ENCODE measurements at places on chromosomes 5 and 9. TPM values are rescaled to one million over a fixed set of nuclear protein-coding genes. Genes with fewer than 3 reads are reported as not detected.

The PCDHGA1 gene
- total RNA-seq, result 4.8 TPM

- no peak for DNase-seq
Measured at GRCh38 chr5:133296624-133297023, 244.8 kb downstream of the HSPA4 start.

- DNase-seq, result no peak
Measured at GRCh38 chr9:7370988-7371387, 428.6 kb downstream of the DMAC1 start.

The ITK gene
- total RNA-seq, result 0.16 TPM

- no peak for DNase-seq
Measured at GRCh38 chr9:136399176-136400037, 563 bp downstream of the SNAPC4 start.

DNA sequence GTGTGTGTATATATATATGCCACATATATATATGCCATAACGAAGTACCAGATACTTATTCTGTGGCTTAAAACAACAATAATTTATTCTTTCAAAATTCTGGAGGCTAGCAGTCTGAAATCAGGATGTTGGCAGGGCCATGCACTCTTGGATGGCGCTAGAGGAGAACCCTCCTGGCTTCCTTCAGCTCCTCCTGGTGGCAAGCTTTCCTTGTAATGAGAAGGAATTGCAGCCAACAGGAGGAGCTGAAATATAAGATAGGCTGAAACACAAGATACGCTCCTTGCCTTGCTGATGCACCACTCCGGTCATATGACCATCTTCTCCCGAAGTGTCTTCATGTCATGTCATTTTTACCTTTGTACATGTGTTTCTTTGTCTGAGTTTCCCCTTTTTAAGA lies 368.1 kb upstream of the CTNND2 start:
- no peak for DNase-seq

DNA sequence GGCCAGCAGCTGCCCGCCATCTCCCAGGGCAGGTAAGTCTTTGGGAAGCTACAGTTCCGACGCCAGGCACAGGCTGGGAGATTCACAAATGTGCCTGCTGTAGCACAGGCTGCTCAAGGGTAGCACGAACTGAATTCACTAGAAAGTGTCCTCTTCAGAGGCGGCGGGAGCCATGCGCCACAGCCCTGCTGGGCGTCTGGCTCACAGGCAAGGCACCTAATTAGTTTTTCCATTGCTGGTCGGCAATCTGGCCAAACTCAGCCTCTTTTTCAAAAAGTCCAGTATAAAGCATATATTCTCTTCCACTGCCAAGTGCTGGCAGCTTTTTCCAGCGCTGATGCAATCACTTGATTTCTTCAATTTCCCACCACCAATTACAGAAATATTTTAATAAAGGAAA lies 128.9 kb upstream of the RAPGEF1 start:
- no peak for DNase-seq

- no peak for DNase-seq
Measured at GRCh38 chr5:78602400-78602799, 46.2 kb downstream of the LHFPL2 start.

- no peak for DNase-seq
Measured at GRCh38 chr5:178793151-178793550, 62.7 kb upstream of the ZNF354A start.

DNA sequence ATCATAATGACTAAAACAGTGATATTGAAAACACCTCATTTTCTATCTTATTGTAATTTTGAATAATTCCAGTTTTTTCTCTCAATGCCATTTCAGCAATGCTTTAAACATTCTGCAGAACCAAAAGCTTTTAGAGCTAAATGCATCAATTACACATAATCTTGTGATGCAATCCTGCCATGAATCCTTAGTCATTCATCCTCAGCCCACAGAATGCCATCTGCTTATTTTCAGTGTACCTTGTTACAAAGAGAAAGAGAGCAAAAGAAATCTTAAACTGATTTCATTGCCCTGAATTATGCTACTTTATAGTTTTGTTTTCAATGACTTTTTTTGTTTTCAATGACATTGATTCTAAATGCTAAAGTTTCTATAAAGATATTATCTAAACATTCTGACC lies 1234.8 kb upstream of the C9orf72 start:
- DNase-seq, result no peak

The RAD17 gene
- total RNA-seq, result 32.1 TPM

- DNase-seq, result no peak
Measured at GRCh38 chr9:137757613-137758029, 120.0 kb upstream of the CACNA1B start.

DNA sequence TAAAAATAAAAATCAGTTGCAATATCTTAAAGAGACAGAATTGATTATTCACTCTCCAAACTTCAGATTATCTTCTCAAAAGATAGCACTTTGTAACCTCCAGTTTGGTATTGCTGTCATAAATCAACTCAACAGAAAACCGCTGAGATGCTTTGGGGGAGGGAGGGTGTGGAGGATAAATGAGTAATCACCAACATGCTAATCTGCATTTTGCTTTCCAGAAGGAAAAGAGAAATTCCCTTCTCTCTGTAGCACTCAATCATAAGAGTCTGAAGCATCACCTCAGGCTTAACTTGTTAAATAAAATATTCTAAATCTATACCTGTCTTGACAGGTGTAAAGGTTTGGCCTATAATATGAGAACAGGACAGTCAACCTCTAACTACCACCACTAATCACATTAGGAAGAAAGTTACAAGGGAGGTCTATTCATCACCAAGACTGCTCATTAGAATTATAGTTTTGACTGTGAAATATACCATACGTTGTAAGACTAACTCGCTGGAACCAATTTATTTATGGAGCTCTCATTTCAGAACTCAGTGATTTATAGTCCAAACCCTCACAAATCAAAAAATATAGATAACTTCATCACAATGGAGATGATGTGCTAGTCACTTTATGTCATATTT lies 89.0 kb downstream of the PIK3R1 start:
- no peak for DNase-seq

- DNase-seq, result no peak
Measured at GRCh38 chr9:136370037-136370436, 3.4 kb downstream of the CARD9 start.

GRCh38 chr9:126550891-126551351 lies 62.8 kb upstream of the LMX1B start:
- no peak for DNase-seq

GRCh38 chr5:33827018-33827707 lies 64.6 kb downstream of the ADAMTS12 start:
- DNase-seq, result no peak

DNA sequence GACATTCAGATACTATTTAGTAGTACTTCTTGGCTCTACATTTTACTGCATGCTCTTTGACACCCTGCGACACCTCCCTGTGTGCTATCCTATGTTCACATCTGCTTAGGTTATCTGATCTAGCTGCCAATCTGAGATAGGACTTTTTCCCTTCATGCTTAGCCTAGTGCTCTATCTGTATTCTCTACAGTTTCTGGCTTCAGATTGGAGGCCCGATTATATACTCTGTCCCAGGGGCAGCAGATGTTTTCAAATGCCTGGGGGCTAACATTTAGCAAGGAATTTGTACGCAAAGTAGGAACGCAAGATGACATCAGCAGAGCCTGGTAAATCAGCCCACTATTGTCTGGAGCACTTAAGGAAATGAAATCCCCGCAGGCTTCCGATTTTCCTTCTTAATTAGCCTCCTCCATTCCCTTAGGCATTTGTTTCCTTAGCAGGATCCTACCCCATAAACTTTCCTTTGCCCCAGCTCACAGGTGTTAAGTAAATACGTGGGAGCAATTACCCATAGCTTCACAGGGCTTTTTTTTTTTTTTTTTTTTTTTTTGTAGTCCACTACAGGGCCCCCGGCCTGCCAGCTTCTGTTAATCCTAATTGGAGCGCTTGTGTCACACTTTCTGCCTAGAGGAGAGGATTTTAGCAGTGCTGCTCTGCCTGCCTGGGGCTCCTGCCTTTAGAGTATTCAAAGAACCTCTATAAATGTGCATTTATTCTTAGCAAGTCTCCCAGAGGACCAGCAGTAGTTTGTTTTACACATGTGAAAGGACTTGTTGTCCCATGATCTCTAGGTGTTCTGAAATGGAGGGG lies 61.1 kb upstream of the LPAR1 start:
- DNase-seq, result no peak

DNA sequence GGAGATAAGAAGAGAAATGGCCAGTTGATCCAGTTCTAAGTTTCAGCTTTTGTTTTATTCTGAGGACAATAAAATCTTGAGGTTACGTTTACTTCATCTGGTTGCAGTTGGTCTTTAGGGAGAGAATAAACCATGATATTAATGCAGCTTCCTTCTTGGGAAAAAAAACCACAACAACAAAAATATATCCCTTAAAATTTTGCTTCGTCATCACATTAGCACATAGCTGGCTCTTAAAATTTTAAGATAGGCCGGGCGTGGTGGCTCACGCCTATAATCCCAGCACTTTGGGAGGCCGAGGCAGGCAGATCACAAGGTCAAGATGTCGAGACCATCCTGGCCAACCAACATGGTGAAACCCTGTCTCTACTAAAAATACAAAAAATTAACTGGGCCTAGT lies 86.4 kb downstream of the EQTN start:
- DNase-seq, result no peak

DNA sequence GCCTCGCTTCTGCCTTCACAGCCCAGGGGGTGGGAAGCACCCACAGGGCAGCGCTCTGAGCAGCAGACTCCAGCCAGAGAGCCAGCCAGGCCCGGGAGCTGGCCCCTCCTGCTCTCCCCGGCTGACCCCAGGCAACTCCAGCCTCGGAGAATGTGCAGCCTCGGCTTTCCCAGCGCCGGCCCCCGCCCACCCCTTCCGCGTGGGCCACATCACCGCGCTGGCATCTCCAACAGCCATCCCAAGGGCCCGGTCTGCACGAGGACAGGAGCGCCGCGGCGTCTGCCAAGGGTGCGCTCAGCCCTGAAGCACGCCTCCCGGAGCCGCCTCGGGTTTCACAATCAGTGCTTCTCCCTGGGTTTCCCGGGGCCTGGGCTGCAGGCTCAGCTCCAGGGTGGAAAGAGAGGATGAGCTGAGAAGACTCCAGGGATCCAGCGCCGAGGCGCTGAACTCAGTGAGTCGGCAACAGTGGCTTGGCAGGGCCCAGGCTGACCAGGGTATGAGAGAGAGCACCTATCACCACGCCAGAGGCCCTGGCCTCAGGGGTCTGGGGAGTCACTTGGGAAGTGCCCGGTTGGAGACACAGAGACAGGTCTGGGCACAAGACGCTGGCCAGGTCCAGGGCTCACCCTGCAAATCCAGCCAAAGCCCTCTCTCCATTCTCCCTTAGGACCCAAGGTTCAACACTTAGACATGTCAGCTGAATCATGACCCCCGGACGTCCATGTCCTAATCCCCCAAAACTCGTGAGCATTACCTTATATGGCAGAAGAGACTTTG lies 79.6 kb downstream of the ADAMTS2 start:
- peak; percentile 41 for DNase-seq

GRCh38 chr5:127834554-127834953 lies 131.4 kb downstream of the CCDC192 start:
- DNase-seq, result no peak

GRCh38 chr9:133456409-133456808 lies 3.4 kb upstream of the CACFD1 start:
- no peak for DNase-seq

- DNase-seq, result no peak
Measured at GRCh38 chr9:72443855-72444254, 77.6 kb upstream of the TMC1 start.

GRCh38 chr9:92952906-92953610 lies 5.7 kb downstream of the FGD3 start:
- DNase-seq, result no peak

DNA sequence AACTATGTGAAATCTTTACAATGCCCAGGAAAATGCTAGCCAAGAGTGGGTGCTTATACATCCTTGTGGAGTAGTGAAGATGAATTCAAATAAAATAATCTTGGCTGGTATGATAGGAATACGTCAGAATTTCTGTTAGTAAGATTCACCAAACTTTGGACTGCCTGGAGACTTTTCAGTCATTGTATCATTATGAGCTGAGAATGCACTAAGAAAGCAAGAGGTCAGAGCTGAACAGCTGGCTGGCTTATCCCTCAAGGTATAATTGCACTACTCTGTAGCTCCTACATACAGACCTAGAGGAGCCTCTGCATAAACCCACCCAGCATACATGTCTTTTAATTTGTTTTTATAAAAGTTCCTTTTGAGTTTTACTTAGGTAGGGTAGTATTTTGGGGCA lies 568.5 kb upstream of the RIOK2 start:
- DNase-seq, result no peak

The SPINK1 gene
- total RNA-seq, result not detected

DNA sequence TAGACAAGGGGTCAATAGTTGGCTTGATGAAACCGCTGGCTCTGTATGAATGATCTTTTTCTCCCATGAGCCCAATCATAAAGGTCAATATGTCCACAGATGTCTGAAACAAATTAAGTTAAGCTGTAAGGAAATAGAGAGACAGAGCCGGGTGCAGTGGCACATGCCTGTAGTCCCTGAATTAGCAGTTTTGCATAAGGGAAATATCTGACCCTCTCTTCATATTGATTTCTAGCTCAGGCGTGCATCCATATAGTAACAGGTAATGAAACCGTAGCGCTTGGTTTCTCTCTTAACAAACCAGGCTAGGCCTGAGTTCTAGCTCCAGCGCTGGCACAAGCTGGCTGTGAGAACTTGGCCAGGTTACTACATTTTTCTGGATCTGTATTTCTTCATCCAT lies 118.1 kb upstream of the ERCC6L2 start:
- no peak for DNase-seq

GRCh38 chr5:142201471-142201887 lies 92.9 kb downstream of the NDFIP1 start:
- DNase-seq, result no peak

The IL31RA gene
- 0.16 TPM for total RNA-seq

DNA sequence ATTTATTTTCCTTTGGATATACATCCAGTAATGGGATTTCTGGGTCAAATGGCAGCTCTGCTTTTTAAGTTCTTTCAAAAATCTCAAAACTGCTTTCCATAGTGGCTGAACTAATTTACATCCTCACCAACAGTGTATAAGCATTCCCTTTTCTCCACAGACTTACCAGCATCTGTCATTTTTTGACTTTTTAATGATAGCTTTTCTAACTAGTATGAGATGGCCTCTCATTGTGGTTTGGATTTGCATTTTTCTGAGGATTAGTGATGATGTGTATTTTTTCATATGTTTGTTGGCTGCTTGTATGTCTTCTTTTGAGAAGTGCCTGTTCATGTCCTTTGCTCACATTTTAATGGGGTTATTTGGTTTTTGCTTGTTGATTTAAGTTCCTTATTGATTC lies 90.0 kb upstream of the HMHB1 start:
- DNase-seq, result no peak

- DNase-seq, result peak; percentile 67
Measured at GRCh38 chr5:66828548-66829357, 232.6 kb downstream of the MAST4 start.

- DNase-seq, result no peak
Measured at GRCh38 chr5:79257314-79257713, 21.4 kb downstream of the JMY start.

- peak; percentile 19 for DNase-seq
Measured at GRCh38 chr5:38473008-38473407, 83.4 kb downstream of the LIFR start.

The ARSI gene
- 0.31 TPM for total RNA-seq

The PLAC8L1 gene
- total RNA-seq, result not detected

GRCh38 chr9:121851641-121852091 lies 200.2 kb downstream of the DAB2IP start:
- DNase-seq, result no peak

The AGXT2 gene
- not detected for total RNA-seq

- DNase-seq, result no peak
Measured at GRCh38 chr5:154477382-154478223, 424 bp downstream of the HAND1 start.

Data from occipital lobe (tissue), 3 donors.